DMS 273 treated with DMSO at 0.1 percent for 48 hours (cell line): ENCODE measurements at places on chromosomes 1 and 21.

DNA sequence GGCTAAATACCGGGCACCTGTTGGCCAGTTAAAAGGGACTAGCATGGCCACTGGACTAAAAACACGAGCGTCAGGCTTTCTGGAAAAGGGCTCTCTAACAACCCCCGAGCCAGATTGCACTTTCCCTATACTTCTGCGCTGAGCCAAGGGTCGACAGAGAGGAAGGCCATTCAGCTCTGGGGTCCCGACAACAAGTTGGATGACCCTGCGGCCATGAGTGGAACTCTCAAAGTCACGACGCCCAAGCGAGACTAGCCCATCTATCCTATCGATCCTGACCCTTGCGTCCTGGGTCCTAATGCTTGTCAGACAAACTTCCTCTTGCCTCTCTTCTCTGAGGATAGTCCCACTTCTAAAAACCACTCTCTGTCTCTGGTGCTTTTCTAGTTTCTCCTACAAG is 99.9 kb upstream of the PRDX6 start:
- no peak for DNase-seq

DNA sequence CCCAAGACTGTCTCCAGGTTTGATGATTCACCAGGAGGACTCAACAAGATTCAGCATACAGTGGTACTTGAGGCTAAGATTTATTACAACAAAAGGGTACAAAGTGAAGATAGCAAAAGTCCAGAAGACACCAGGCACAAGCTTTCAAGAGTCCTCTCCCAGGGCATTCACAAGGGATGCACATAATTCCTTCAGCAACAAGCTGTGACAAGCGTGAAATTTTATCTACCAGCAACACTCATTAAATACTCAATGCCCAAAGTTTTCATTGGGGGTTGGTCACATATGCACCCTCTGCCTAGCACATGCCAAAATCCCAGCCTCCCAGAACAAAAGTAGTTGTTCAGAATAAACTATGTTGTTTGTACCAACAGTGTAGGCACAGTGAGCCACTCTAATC is 62.3 kb downstream of the PRKACB start:
- DNase-seq = no peak

- DNase-seq = no peak
Measured at GRCh38 chr1:206015071-206015470, 8.6 kb downstream of the CTSE start.

GRCh38 chr1:246278371-246278770 is 228.7 kb downstream of the SMYD3 start:
- no peak for DNase-seq
